ENCODE measurements at places on chromosomes 6 and 20. TPM values are rescaled to one million over a fixed set of nuclear protein-coding genes. Genes with fewer than 3 reads are reported as not detected.

DNA sequence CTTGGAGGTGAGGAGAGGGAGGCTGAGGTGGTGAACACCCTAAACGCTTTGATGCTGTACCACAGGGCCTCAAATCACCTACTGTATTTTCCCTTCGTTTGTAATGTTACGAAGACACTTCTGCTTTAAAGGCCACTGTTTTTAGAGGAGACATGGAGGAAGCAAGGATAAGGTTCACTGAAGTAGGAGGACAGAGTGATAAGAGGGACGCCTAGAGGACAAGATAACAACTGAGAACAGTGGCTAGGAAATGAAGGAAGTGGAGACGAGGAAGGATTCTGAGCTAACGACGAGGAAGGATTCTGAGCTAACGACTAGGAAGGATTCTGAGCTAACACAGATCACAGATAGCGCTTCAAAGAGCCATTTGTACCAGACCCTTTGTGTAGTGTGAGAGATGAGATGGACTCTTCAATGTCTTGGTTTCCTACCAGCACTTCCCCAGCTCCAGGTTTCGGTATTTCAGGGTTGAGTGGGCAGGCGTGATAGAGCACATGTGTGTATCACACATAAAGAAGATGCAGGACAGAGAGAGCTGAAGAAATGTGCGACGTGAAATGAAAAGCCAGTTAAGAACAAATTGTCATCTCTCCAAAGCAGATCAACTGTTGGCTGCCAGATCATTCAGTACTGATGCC, 7.5 kb downstream of the SF3B5 start:
- DNase-seq = no peak

GRCh38 chr6:151808371-151809241, 1.1 kb downstream of the ESR1 start:
- no peak for DNase-seq

- DNase-seq = peak; percentile 88
These were observed 9.0 kb downstream of the ATF6B start for GRCh38 chr6:32118782-32119628.

DNA sequence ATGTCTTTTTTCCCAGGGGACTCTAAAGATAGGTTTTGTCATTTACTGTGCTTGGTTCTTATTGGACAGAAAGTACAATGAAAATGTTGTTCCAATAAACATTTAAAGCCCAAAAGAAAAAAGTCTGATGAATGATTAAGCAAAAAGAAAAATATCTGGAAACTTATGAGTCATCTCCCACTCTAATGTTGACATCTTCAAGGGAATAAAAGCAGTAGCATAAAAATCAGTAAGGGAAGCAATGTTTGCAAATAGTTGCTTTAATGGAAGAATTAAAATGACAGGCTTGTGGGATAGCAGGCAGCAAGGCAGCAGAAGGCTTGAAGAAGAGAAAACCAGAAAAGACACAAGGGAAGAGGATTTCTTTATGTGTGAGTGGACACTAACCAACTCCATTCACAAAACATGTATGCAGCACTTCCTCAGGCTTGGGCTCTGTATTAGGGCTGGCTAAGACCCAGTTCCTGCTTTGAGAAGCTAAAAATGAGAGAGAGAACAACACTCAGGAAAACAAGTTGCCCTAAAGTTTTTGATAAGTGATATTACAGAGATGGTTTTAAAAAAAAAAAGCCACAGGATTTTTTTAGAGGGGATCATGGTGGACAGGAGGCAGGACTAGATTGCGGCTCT, 263.2 kb upstream of the NT5E start:
- DNase-seq = no peak

The KCNG1 gene
- 15.2 TPM for total RNA-seq

- peak; percentile 62 for DNase-seq
These were observed 5.4 kb downstream of the NPBWR2 start for GRCh38 chr20:64101731-64102621.

Data from left colon (tissue), 2 donors.